Peyer's patch (tissue), 4 donors: ENCODE measurements at places on chromosomes 11 and 22. TPM values are rescaled to one million over a fixed set of nuclear protein-coding genes. Genes with fewer than 3 reads are reported as not detected.

Gene AP5B1
- 34.7 TPM for total RNA-seq

Gene FGF19
- 4.9 TPM for total RNA-seq

Gene FAU
- total RNA-seq = 714 TPM

Gene CARNS1
- total RNA-seq = 0.83 TPM

Gene CRACR2B
- 110 TPM for total RNA-seq

Gene DYNC2H1
- 6.2 TPM for total RNA-seq

Gene LRRC56
- total RNA-seq = 0.67 TPM
